ENCODE measurements at places on chromosomes 3 and 15.

- DNase-seq = no peak
Observed at GRCh38 chr3:21528291-21528995, 222.6 kb downstream of the ZNF385D start.

DNA sequence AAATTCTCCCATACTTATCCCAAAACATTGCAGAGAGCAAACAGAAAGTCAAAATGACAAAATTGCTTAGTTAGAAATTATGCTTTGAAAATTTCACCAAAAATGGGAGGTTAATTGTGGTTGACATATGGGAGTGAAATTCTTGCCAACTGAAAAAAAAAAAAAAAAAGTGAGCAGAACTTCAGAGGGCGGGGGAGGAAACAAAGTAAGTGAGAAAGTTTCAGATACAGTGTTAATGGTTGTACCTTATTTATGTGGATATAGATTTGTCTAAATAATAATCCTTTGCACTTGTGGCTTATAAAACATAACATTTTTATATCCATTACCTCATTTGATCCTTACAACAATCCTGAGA lies 91.5 kb upstream of the RAP2B start:
- DNase-seq = no peak

DNA sequence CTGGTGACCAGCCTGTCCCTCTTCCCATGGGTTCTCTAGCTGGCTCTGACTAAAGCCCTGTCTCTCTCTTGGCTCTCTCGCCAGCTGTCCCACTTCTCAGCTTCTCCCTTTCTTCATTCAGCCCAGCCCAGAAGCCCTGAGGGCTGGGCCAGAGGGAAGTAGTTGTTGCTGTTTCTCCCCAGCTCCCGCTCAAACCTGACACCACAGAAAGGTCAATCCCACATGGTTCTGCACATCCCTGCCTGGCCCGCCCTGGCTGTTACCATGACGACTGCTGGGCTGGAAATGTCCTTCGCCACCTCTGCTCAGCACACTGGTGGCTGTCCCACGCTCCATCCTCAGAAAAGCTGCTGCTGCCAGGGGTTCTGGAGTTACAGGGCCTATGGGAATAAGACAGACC lies 25.9 kb downstream of the CCDC32 start:
- DNase-seq = no peak

DNA sequence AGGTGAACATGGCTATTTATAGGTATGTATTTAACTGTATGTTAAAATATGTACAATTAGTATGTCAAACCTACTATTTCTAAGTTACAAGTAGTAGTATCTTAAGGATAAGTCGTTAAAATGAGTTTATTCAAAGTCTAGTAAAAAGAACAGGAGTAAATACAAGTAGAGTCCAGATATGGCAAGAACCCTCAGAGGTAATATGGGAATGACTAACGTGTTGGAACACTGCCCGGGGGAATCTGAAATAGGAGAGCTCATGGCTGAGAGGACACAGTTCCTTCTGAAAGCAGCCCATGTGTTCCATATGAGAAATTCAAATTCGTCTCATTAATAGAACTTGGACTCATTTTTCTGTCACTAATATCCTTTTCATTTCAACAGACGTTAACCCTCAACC lies 158.8 kb downstream of the CLSTN2 start:
- DNase-seq = no peak

GRCh38 chr3:144915202-144915601 lies 943.6 kb downstream of the DIPK2A start:
- no peak for DNase-seq

GRCh38 chr15:68786753-68787152 lies 33.9 kb downstream of the ANP32A start:
- no peak for DNase-seq

DNA sequence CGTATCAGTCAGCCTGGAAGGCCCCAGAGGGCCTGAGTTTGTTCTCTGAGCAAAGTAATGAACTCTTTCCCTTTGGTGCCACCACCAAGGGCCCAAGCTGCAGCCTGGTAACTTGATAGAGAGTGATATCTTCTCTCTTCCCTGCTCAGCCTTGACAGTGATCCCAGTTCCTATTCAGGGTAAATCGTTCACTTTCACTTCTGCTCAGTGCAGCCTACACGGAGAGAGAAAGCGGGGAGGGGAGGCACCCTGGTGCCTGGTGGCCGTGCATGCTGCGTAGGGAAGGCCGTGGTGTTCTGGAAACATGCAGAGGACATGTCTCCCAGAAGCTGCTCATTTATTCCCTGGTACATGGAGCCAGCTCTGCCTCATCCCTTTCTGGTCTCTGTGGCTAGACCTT lies 54.9 kb downstream of the KIF9 start:
- no peak for DNase-seq

- DNase-seq = no peak
Observed at GRCh38 chr15:78822514-78822913, 11.2 kb upstream of the ADAMTS7 start.

Data from activated T-helper 1 cell treated with anti-CD3 and anti-CD28 coated beads, Interleukin-2, amount 50 U/mL, for 16 hours (primary cell).